Activated T-cell treated with anti-CD3 and anti-CD28 coated beads for 48 hours (primary cell): ENCODE measurements at places on chromosomes 4 and X.

GRCh38 chr4:139902321-139903320 lies 237.0 kb downstream of the MGST2 start:
- no peak for DNase-seq

DNA sequence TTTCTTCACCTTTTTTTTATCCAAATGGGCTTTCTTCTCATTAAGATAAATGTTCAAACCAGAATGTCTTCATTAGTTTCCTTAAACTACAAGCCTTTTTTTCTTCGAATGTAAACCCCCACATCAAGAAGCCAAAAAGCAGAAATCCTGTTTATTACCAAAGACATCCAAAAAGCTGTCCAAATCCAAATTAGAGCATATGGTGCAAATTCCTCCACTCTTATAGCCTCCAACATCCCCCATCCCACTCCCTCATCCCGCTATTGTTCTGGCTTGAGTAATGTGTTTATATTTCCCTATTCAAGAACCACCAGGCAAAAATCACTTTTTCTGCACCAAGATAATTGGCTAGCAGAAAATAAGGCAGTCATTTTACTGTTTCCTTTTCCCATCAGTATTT lies 315.1 kb upstream of the ADGRL3 start:
- DNase-seq = no peak

DNA sequence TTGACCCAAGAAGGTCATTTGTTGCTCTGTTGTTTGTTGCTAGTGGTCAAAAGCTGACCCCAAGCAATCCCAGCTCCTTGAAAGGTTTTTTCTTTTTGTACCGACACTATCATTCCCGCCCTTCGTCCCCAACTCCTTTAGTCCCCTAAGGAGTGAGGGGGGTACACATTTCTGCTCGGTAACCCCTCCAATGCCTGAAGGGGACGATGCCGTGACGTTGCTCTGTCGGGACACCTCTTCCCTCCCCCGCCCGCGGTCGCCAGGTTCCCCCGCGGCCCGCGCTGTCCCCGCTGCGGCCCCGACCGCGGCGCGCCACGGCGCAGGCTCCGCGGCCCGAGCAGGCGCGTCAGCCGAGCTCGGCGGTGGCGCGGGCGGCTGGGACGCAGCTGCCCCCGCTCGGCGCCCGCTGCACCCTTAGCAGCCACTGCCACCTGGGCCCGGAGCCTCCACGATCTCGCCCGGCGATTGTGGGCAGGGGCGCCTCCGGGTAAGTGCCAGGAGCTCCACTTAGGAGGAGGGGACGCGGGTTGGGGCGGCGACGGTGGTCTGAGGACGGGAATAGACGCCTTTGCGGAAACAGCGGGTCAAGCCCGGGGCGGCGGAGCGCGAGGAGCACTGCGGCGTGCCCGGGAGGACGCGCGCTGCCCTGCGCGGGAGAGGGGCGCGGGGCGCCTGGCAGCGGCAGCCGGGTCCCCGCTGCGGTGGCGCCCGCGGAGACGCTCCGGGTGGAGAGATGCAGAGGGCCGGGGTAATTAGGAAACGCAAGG lies at the start of gene GLRB:
GLRB (plus strand) TSS at position 340 of the 767 bp plus-strand sequence. CDS start 1,875 bp downstream, outside the sequence.
- no peak for DNase-seq

GRCh38 chr4:82711158-82711785 lies 87.3 kb downstream of the SCD5 start:
- no peak for DNase-seq

- DNase-seq = no peak
These were observed 65.2 kb downstream of the FBXO8 start for GRCh38 chr4:174218127-174218790.

- no peak for DNase-seq
These were observed 332.0 kb downstream of the NR3C2 start for GRCh38 chr4:148110169-148110568.

DNA sequence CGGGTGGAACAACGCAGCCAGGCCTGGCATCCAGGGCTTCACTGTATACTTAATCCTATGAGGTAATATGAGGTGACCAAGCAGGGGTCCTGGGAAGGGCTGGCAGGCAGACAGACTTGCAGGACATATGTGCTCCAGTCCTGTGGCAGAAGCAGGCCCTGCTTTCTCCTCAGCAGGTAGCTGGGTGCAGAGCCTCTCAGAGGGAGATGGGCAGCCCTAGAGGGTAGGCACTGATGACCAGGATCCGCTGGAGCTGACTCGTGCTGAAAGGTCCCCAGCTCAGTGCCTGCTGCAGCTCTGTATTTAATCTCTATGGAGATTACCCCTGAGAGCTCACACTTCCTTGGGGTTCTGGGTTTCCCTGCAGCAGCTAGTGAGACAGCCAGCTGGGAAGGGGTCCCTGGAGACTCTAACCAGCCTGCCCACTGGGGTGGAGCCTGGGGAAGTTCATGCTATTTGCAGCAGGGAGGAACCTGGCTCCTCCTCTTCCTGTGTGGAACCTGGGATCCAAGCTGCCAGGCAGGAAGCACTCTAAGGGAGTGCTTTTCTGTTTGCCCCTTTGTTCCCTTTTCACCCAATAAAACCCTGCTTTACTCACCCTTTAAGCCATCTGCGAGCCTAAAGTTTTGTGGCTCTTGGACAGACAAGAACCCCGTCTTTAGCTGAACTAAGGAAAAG lies 339.2 kb downstream of the DCAF12L2 start:
- DNase-seq = no peak

GRCh38 chr4:109465069-109465468 lies 31.5 kb downstream of the SEC24B start:
- DNase-seq = no peak

- no peak for DNase-seq
These were observed 223.9 kb upstream of the VEGFC start for GRCh38 chr4:177016541-177017141.

GRCh38 chr4:159837071-159837470 lies 734.2 kb downstream of the RAPGEF2 start:
- DNase-seq = no peak

- DNase-seq = peak; percentile 85
These were observed 619 bp upstream of the LRBA start for GRCh38 chr4:151015459-151016347.

GRCh38 chr4:145417348-145418130 lies 64.1 kb upstream of the SMAD1 start:
- no peak for DNase-seq

GRCh38 chr4:129231945-129232588 lies 136.1 kb downstream of the C4orf33 start:
- no peak for DNase-seq

- DNase-seq = no peak
These were observed 22.0 kb upstream of the PTTG2 start for GRCh38 chr4:37938208-37938607.

DNA sequence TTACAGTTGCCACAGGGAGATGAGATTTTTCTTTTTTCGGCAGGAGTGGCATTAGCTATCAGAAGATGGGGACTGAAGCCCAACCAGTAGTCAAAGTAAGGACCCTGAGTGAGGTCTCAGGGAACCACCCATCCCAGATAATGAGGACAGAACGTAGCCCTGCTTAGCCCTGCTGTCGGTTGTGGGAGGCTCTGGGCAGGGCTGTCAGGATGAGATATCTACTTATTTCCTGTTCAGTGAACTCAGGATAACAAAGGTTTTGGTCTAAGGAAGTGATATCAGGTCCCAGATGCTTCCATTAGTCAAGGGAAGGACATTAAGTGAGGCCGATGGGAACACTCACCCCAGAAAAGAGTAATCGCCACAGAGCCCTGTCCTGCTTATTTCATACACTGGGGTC lies 2.3 kb downstream of the MAGEB16 start:
- no peak for DNase-seq

GRCh38 chr4:140092094-140092851 lies 61.7 kb downstream of the MAML3 start:
- DNase-seq = no peak

GRCh38 chrX:141201962-141202361 lies 25.0 kb upstream of the LDOC1 start:
- DNase-seq = no peak

GRCh38 chr4:30396772-30397475 lies 323.2 kb upstream of the PCDH7 start:
- no peak for DNase-seq
